GM12864 (cell line): ENCODE measurements at places on chromosomes 2 and 18.

GRCh38 chr2:18413676-18414396 is 146.6 kb downstream of the RDH14 start:
- no peak for DNase-seq

DNA sequence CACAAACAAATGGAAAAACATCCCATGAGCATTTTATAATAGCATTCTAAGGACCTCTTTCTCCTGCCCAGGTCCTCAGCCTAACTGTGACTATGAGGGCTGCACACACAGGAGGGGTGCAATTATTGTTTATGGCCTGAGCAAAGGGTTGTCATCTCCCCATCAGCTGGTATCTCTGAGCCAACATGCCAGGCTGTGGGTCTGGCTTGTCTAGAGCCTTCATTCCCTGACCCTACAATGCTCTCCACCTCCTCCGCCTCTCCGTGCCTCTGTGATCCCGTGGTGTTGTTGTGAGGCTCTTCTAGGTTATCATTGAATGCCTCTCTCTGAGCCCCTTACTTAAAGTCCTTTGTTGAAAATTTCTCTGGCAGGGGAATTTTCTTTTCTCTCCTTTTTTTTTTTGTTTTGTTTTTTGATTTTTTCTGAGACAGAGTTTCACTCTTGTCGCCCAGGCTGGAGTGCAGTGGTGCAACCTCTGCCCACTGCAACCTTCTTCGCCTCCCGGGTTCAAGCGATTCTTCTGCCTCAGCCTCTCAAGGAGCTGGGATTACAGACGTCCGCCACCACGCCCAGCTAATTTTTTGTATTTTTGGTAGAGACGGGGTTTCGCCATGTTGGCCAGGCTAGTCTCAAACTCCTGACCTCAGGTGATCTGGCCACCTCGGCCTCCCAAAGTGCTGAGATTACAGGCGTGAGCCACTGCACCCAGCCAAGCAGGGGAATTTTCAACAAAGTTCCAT is 126.4 kb downstream of the SMAD7 start:
- no peak for DNase-seq

DNA sequence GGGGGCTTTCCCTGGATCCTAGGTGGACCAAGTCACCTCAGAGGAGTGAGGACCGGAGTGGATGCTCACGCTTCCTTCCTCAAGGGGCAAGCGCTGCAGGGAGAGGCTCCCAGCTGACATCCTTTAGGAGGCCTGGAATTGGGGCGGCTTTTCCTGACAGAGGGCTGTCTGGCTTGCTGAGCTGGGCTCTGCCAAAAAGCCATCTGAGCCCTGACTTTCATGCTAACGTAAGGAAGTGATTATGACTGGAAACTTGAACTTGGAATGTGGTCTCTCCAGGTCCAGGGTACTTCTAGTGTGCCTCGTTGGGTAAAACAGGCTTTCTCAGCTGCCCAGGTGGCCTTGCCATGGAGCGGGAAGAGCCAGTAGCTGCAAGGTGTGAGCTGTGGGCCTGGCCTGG is 268.3 kb upstream of the SPRED2 start:
- DNase-seq = no peak

GRCh38 chr18:11902522-11903292 is 5.4 kb downstream of the MPPE1 start:
- DNase-seq = no peak

DNA sequence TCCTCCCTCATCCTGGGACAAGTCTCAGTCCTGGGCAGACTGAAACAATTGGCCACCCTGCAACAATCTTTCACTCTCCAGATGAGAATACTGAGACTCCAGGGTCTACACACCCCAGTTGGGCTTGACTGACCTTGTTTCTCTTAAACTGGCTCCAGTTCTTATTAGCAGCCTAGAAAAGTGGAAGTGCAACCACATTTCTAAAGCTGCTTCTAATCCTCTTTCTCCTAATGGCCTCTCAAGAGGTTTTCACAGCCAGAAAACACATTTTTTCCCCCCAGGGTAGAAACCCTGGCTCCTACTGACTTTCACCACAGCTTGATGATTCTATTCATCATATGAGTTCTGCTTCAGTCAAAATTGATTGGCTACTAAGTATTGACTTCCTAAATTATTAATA is 45.8 kb downstream of the SLC4A5 start:
- DNase-seq = peak; percentile 58

- peak; percentile 88 for DNase-seq
Measured at GRCh38 chr2:68714866-68715265, 19.7 kb upstream of the ARHGAP25 start.

GRCh38 chr18:26317398-26317797 is 91.2 kb downstream of the TAF4B start:
- DNase-seq = no peak

- no peak for DNase-seq
Measured at GRCh38 chr2:191270306-191271161, 25.3 kb downstream of the MYO1B start.
